ENCODE measurements at places on chromosomes 1 and 21. TPM values are rescaled to one million over a fixed set of nuclear protein-coding genes. Genes with fewer than 3 reads are reported as not detected.

GRCh38 chr1:61253059-61253735, 170.8 kb downstream of the NFIA start:
- DNase-seq = peak; percentile 87

DNA sequence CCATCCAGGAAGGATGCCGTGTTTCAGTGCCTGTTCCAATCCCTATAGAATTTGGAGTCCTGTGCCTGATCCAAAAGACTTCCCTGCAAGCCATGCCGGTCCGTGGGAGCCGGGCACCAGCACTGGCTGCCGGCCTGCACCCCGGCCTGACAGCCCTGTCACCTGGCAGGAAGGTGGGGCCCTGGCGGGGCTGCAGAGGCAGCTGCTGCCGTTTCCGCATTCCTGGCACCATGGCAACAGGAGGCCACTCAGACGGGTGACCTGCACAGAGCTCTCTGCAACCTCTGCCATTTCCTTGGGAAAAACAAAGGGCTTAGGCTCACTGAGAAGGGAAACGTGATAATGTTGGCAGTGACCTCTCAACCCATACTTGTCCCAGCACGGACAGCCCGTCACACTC, 63.2 kb upstream of the TMEM51 start:
- no peak for DNase-seq

DNA sequence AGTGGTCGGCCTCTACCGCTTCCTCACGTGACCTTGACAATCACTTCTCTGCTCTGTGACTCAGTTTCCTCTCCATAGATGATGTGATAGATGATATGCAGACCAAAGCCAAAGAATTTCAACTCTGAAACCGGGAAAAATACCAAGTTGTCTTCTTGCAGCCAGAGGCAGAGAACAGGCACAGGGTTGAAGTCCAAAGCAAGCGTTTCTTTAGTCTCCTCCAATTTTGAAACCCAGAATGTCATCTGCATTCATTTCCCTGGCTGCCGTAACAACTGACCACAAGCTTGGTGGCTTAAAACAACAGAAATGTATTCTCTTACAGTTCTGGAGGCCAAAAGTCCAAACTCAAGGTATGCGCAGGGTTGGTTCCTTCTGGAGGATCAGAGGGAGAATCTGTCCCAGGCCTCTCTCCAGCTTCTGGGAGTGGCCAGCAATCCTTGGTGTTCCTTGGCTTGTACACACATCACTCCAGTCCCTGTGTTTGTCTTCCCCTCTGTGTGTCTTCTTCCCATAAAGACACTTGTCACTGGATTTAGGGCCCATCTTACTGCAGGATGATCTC, 30.3 kb upstream of the H6PD start:
- DNase-seq = no peak

Gene SERPINC1
- 2,515 TPM for total RNA-seq

- DNase-seq = no peak
Measured at GRCh38 chr21:31072533-31072932, 34.3 kb upstream of the KRTAP19-8 start.

Measured in left lobe of liver (tissue), 2 donors.